ENCODE measurements at places on chromosomes 2 and 18. TPM values are rescaled to one million over a fixed set of nuclear protein-coding genes. Genes with fewer than 3 reads are reported as not detected.

- no peak for DNase-seq
Measured at GRCh38 chr2:59900728-59901452, 652.6 kb downstream of the BCL11A start.

DNA sequence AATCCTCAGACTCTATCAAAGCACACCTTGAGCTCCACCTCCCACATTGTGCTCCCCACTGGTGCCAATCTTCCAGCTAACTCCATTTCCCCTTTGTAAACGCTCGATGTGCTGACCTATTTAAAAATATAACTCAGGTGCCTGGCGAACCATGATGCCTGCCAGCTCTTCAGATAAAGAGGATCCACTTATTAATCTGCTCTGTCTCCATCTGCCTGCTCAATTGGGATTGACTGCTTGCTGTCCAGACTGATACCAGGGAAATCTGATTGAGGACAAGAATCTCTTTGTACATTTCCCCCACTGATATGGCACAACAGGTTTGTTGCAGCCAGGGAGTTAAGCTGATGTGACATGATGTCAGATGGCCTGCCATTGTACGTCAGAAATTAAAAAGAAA, 2036.5 kb upstream of the CELF4 start:
- no peak for DNase-seq

- DNase-seq, result no peak
Measured at GRCh38 chr18:56139792-56140254, 498.6 kb downstream of the TXNL1 start.

DNA sequence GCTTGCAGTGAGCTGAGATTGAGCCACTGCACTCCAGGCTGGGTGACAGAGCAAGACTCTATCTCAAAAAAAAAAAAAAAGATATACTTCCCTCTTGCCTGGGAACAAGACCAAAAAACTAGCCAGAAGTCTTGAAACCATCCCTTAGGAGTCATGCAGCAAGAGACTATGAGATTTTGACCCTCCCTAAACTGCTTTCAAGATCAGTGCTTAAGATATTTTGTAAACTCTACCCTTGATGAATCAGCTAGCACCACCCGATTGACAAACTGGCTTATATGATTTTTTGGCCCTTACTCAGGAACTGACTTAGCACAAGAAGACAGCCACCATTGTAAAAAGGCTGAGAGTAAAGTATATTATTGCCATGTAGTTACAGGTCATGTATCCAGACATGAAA, 3.8 kb downstream of the SULT1C3 start:
- DNase-seq, result no peak

- no peak for DNase-seq
Measured at GRCh38 chr2:197171582-197171981, 139.0 kb downstream of the ANKRD44 start.

DNA sequence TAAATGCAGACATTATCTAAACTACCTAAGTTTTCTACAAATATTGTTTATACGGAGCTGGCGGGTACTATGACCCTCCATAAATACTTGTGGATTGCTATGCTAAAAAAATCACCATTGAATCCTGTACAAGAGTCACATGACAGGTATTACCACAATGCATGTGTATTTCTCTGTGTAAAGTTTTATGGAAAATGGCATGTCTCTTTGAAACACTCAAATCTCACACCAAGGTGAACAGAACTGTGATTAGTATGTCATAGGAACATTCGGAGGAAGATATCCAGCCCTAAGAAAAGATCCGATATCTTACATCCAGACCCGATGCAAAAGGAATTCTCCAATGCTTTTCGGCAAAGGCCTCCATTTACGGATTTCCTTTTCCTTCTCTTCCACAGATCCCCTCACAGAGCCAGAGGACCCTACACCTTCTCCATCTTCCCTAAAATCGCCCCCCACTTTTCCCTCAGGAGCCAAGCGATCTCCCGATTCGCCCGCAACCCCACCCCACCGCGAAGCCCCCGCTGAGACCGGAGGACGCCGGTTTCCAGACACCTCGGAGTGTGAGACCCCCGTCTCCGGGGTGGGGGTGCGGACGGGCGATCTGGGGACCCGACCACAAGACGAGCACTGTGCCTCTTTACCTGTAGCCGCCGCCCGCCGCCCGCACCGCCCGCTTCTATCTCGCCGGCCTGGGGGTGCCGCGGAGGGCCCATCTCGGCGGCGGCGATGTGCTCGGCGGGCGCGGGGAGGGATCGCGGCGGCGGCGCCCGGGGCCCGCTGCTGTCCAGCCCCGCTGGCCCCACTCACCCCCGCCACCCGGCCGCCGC, 1.2 kb downstream of the SAP130 start:
- DNase-seq, result no peak

GRCh38 chr18:60053747-60054304, 154.0 kb downstream of the PMAIP1 start:
- no peak for DNase-seq

- no peak for DNase-seq
Measured at GRCh38 chr2:136206613-136207012, 88.7 kb upstream of the CXCR4 start.

DNA sequence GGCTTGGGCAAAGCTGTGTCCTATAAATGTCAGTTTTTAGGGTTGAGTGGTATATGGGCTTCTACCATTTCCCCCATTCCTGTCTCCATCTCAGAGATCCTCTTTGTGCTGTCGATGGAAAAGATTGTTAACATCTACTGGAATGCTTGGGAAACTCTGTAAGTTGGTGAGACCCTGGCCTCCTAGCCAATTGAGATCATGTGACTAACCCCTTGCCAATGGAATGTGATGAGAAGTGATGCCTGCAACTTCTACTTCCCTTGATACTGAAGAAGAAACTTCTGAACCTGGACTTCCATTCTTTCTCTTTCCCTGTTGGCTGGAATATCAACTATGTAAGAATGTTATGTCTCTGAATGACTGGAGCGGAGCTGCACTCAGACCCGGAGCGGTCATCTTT, 14.5 kb downstream of the SLC39A10 start:
- DNase-seq, result no peak

- no peak for DNase-seq
Measured at GRCh38 chr2:3262437-3263388, 114.9 kb downstream of the EIPR1 start.

- DNase-seq, result no peak
Measured at GRCh38 chr2:176189681-176190641, 1.5 kb downstream of the HOXD1 start.

- no peak for DNase-seq
Measured at GRCh38 chr2:27738349-27739057, 33.0 kb upstream of the MRPL33 start.

DNA sequence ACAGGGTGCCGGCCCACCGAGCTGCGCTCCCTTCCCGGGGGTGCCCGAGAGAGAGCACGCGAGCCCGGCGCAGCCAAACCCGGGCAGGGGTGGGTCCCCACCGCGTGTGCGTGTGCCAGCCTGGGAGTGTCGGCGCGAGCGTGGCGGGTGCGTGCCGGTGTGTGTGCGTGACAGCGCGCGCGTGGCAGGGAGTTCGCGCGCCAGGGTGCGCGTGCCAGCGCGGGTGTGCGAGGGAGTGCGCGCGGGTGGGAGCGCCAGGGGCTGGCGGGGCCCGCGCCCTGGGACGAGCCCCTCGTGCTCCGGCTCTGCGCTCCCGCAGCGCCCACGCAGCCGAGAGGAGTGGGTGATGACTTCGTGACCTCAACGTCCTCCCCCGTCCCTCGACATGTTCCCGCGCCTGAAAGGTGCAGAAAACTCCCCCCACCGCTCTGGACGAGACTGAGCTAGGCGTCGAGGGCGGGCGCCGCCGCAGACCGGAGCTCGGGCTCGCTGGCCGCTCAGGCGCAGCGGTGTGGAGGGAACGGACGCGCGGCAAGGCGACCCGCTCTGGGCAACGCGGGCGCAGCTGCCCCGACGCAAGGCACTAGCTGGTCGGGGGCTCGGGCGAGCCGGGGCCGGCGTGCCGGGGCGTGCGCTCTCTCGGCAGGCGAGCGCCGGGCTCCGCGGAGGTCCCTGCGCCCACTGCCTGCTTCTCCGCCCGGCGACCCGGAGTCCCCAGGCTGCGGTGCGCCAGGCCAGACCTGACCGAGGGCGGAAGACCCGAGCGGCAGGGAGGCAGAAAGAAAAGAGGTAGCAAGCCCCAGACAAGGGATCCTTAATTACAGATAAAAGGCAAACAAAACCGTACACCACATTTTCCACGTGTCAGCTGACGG, 582.8 kb downstream of the ZEB2 start:
- DNase-seq, result peak; percentile 40

DNA sequence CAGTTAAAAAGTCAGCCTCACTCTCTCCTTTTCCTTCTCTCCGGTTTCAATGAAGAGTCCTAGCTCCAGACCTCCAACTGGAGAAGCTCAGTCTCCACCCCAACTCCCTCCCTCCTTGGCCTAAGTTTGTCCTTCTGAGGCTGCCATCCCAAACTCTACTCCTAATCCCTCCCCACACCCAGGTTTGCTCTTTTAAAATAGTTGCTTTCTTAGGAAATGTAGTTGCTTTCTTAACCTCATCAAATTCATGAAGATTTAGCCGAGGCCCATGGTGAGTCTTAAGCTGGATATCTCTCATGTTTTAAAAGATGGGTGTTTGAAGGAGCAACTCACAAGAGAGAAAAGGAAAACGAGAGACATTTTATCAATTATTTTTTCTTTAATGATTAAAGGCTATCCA, 937 bp upstream of the LANCL1 start:
- DNase-seq, result no peak

- no peak for DNase-seq
Measured at GRCh38 chr2:98944775-98945174, 8.8 kb upstream of the CRACDL start.

- DNase-seq, result no peak
Measured at GRCh38 chr2:199955007-199955338, 318 bp downstream of the TYW5 start.

- DNase-seq, result no peak
Measured at GRCh38 chr18:13269521-13270011, 51.0 kb downstream of the LDLRAD4 start.

GRCh38 chr2:73385123-73385503, 523 bp upstream of the ALMS1 start:
- no peak for DNase-seq

DNA sequence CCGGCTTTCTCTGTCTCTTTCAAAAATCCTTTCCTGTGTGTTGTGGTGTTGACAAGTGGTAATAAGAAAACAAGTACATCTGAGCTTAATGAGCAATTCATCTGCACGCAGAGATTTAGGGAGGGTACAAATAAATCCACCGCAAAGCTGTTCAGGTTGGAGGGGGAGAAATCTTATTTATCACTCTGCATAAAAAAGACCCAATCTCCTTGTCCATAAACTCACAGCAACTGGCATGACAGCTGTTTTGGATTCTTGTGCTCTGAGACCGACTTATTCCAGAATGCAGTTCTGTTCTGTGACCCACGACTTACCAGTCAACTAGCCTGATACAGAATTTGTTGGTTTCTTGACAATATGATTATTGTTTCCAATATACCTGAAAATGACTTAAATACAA, 380.1 kb downstream of the SOX11 start:
- no peak for DNase-seq

- DNase-seq, result no peak
Measured at GRCh38 chr2:210461401-210461800, 15.2 kb downstream of the LANCL1 start.

GRCh38 chr2:95265182-95265581, 9.1 kb upstream of the PROM2 start:
- peak; percentile 16 for DNase-seq

GRCh38 chr2:229783108-229783721, 68.9 kb upstream of the DNER start:
- DNase-seq, result no peak

DNA sequence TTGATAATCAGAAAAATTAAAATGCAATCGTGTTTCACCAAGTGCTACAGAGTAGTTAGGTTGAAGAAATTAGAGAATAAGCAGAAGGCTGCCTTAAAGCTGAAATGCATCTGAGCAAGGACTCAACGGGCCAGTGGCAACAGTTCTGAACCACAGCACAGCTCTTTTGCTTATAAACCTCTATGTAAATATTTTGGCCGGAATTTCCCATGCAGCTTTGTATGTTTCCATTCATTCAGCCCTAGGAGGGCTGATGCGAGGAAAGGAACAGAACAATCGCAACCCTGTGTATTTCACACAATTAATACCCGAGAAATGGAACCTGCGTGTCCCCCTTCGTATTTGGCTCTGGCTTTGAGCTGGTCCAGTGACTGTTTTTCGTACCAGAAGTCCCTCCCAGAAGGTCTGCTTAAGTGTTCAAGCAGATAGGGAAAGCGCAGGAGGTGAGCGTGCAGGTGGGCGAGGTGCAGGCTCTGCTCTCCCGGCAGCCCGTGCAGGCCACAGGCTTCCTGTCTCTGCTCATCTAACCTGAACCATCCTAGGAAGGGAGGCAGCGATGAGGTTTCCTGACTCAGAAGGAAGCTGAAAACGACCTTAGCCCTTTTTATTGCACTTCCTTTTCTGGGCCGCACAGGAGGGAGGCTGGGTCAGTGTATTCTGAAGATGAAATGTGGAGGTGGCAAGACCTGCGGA, 67.3 kb downstream of the ASB1 start:
- DNase-seq, result peak; percentile 24

DNA sequence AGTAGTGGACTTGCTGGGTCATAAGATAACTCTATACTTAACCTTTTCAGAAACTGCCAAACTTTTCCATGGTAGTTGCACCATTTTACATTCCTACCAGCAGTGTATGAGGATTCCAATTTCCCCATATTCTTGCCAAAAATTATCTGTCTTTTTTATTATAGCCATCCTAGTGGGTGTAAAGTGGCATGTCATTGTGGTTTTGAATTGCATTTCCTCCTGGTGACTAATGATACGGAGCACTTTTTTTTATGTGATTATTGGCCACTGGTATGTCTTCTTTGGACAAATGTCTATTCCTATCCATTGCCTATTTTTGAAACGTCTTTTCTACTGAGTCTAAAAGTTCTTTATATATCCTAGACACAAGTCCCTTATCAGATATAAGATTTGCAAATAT, 44.3 kb downstream of the CACNB4 start:
- DNase-seq, result no peak

The TMEFF2 gene
- not detected for total RNA-seq

The HOXD9 gene
- total RNA-seq, result not detected

The NT5C1B gene
- total RNA-seq, result not detected

The CRYBA2 gene
- not detected for total RNA-seq

The GKN2 gene
- total RNA-seq, result not detected

The TMEM163 gene
- total RNA-seq, result 0.17 TPM

The HTR2B gene
- 0.33 TPM for total RNA-seq

The CCDC178 gene
- total RNA-seq, result not detected

The UGT1A3 gene
- total RNA-seq, result not detected

The COMMD1 gene
- total RNA-seq, result 17.4 TPM

The TGIF1 gene
- total RNA-seq, result 26.4 TPM

The IL36G gene
- not detected for total RNA-seq

The PSMA8 gene
- not detected for total RNA-seq

All from liver (tissue), 10 donors.